Femur (tissue), 1 donor: ENCODE measurements at places on chromosomes 2 and 18.

GRCh38 chr2:152694161-152694661, 23.1 kb downstream of the PRPF40A start:
- DNase-seq: no peak

- DNase-seq: no peak
Measured at GRCh38 chr2:197011801-197012641, 85.5 kb upstream of the PGAP1 start.

DNA sequence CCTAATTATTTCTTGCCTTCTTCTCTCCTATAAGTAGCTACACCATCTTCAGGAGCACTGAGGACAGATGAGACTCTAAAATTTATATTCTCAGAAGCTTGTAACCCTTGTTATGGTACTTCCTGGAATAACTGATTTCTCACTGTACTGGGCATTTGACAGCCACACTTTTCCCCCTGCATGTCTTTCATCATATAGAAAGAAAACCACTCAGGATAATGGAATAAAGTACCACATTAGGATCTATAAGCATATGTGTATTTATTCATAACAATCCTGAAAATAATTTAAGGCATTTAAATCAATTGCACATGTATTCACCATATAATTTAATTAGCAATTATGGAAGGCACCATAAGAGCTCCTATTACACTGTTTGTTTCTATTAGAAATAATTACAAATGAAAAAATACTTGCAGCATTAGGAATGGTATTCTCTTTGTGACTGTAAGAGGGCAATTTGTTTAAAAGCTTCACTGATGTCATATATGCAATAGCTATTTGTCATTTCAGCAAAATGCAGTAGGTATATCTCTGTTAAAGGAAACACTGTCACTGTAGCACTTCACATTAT, 216.9 kb upstream of the FSHR start:
- DNase-seq: no peak

- DNase-seq: peak; percentile 29
Measured at GRCh38 chr2:3633089-3633981, 24.7 kb upstream of the ALLC start.

GRCh38 chr2:44778671-44779476, 162.6 kb upstream of the SIX3 start:
- DNase-seq: no peak

GRCh38 chr2:226647621-226648518, 151.8 kb downstream of the IRS1 start:
- no peak for DNase-seq

- no peak for DNase-seq
Measured at GRCh38 chr2:17271416-17271815, 246.8 kb downstream of the RAD51AP2 start.

DNA sequence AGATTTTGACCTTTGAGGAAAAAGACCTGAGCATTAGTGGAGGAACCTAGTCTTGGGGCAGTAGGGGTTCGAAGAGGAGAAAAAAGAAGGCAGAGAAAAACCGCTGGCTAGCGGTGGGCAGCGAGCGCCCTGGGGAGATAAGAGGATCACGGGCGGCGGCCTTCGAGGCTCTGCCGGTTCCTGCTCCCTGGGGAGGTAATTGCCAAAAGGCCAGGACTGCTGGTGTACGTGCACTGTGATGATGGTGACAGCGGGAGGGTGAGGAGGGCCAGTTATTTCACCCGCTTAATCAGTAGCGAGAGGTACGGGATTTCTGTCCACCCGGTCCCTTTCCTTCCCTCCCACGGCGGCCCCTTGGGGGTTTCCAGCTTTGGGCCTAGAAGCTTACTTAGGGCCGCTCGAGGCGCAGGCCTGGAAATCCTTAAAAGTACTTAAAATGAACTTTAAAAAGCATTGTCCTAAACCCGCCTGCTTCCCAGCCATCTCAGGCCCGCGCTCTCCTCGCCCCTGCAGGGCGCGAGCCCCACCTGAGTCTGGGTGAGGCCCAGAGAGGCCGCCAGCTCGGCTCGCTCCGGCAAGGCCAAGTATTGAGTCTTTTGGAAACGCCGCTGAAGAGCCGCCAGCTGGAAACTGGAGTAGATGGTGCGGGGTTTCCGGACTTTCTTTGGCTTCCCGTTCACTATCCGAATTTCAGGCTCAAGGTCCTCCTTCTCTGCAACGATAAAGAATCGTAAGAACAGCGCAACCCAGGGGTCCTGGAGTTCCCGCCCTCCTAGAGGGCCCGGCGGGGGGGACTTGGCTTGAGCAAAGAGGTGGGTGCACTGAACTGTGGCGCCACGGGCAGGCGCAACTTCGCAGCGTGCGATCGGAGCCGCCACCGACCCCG, 1.5 kb downstream of the DLX2 start:
- DNase-seq: peak; percentile 31

DNA sequence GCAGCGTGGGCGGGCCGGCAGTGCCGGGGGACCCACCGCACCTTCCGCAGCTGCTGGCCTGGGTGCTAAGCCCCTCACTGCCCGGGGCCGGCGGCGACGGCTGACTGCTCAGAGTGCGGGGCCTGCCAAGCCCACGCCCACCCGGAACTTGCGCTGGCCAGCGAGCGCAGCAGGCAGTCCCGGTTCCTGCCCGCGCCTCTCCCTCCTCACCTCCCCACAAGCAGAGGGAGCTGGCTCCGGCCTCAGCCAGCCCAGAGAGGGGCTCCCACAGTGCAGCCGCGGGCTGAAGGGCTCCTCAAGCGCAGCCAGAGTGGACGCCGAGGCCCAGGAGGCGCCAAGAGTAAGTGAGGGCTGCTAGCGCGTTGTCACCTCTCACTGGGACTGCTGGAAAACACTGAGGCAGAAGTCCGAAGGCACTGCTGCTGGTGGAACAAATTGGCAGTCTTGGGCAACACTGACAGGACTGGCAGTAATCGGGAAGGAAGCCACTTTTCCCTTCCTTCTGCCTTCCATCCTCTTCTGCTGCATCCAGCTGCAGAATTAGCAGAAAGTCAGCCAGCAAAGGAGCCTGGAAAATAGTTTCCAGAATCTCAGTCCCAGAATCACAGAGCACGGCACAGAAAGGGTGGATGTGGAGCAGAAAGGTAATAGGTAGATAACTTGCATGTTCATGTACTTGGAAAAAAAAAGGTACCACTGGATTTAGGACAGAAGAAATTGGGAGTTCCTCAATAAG, 179.4 kb upstream of the FN1 start:
- DNase-seq: no peak

DNA sequence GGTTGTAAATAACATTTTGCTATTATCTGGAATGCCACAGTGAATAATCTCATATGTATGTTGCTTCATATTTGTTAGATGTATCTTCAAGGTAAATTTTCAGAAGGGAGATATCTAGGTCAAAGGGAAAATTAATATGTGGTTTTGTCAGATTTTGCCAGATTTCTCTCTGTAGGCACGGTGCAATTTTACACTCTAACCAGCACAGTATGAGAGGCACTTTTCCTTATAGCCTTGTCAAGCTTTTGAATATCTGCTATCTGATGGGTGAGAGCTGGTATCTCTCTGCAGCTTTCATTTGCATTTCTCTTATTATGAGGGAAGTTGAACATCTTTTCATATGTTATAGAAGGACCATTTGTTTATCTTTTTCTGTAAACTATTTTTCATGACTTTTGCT, 175.7 kb upstream of the PGAP1 start:
- DNase-seq: no peak

- DNase-seq: no peak
Measured at GRCh38 chr2:64525317-64525613, 1.1 kb downstream of the AFTPH start.

GRCh38 chr2:37869771-37870170, 55.3 kb upstream of the RMDN2 start:
- DNase-seq: no peak

GRCh38 chr2:219662566-219662965, 35.1 kb downstream of the SLC4A3 start:
- no peak for DNase-seq

GRCh38 chr2:202877699-202878098, 6.1 kb upstream of the ICA1L start:
- DNase-seq: no peak

DNA sequence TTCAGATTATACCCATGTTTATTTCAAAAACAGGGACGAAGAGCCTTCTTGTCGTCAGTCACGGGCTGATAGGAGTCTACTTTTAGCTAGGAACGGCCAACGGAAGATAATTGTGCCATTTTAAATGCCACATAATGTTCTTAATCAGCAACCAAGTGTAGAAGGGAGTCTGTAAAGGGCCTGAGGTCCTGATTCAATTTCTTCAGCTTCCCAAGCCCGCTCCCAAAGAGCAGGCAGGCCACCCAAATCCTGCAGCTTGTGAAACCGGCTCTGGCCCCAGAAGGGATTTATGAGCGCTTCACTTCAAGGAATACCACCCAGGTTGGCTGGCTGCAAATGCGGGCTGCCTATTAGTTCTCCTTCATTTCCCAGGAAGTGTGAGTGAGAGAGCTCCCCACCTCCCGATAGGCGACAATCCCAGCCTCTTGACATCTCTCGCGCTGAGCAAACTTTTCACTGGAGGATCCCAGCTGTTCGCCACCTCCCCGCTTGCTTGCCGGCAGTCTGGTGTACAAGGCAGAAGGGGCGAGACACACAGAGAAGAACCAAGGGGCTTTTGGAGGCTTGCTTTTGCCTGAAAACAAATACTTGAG, 272.9 kb downstream of the CDH20 start:
- peak; percentile 44 for DNase-seq
